ENCODE measurements at places on chromosomes 4 and X.

DNA sequence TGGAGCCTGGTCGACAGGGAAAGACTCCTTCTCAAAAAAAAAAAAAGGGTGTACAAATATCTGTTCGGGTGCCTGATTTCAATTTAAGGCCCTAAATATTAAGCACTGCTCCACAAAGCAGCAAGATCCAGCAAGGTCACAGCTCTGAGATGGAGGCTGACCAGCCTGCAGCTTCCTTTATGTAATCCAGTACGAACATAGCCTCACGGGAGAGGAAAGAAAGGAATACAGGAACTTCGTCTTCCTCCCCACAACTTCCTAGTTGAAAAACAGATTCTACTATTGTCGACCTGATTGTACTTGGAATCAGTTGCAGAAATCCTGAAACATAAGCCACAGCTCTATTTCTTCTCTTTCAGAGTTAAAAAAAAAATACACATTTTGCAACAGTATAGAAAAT, 53.5 kb upstream of the TBC1D9 start:
- no peak for DNase-seq

DNA sequence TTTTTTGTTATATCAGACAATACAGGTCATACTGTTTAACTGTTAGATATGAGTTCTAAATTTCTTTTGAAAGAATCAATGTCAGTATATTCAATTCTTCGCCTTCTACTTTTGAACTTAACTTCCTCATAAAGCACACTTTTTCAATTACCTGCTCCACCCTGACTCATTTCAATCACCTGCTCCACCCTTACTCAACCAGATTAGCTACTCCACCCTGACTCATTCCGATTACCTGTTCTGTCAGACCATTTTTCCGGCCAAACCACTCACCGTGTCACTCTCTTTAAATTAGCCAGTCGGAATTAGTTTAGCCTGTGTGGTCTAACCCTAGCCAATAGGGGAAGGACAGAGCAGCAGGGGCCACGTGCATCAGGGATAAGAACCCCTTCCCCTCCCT, 751.8 kb upstream of the POU3F4 start:
- no peak for DNase-seq

GRCh38 chr4:105878668-105879067, 16.6 kb upstream of the NPNT start:
- DNase-seq: no peak

GRCh38 chr4:20418861-20419451, 167.3 kb downstream of the SLIT2 start:
- DNase-seq: peak; percentile 57

- DNase-seq: no peak
These were observed 13.8 kb upstream of the GNPDA2 start for GRCh38 chr4:44740201-44740600.

DNA sequence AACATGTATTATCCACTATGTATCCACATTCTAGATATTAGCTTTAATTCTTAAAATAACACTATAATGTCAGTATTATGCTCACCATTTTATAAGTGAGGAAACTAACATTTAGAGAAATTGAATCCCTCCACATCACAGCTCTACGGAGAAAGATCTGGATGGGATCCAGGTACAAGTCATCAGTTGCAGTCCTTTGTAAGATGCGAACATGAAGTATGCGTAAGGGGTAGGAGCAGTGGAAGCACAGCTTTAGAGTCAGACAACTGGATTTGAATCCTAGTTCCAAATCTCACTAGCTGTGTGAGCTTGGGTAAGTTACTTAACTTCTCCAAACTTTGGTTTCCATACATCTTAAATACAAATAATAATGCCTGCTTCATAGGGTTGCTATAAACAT, 162.5 kb downstream of the ATP10D start:
- DNase-seq: no peak

GRCh38 chr4:58636381-58636780, 1526.2 kb upstream of the IGFBP7 start:
- no peak for DNase-seq

- DNase-seq: no peak
These were observed 10.5 kb downstream of the NKX3-2 start for GRCh38 chr4:13533670-13534343.

DNA sequence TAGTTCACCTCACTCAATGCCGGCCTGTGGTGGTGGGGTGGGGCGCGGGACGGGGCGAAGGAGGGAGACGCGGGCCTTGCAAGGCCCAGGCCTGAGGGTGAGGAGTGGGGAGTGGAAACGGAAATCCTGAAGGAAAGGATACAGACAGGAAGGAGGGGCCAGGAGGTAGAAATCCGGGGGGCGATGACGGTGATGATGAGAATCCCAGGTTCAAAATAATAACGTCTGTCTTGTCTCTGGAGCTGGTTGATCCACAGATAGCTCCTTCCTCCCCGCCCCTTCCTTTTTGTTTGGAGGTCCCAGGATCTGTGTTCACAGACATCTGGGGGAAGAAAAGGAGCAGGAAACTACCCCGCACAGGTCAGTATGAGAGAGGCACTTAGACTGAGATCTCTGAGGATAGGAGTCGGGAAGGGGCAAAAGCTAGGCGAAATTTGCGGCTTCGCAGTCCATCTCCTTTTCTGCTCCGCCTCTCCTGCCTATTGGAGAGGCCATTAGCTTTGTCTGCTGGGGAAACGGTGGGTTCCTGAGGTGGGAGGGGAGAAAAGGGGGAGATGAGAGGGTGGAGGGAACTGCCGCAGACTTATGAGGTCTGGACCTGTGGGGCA, 746 bp downstream of the TCEAL7 start:
- no peak for DNase-seq

- peak; percentile 88 for DNase-seq
These were observed 180.8 kb upstream of the BCOR start for GRCh38 chrX:40278340-40279090.

GRCh38 chr4:20433097-20433705, 181.5 kb downstream of the SLIT2 start:
- DNase-seq: no peak

- DNase-seq: no peak
These were observed 11.9 kb downstream of the CLRN2 start for GRCh38 chr4:17526695-17527477.

- no peak for DNase-seq
These were observed 109.6 kb downstream of the NHSL2 start for GRCh38 chrX:72020204-72020603.

DNA sequence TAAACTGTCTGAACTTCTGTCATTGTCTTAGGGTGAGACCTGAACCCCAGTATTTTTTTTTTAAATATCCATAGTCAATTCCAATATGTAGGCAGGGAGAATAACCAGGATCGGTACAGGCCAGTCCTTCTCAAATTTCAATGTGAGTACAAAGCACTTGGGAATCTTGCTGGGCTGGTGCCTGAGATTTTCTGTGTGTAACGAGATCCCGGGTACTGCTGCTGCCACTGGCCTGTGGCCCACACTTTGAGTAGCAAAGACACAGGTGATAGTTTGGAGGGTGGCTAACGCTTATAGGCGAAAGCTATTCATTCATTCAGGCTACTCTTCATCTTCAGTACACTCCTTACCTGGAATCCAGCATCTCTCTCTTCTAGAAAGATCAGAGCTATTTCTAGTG, 923.6 kb upstream of the TENM3 start:
- no peak for DNase-seq

- DNase-seq: no peak
These were observed 92.6 kb downstream of the BLTP1 start for GRCh38 chr4:122244764-122245163.

DNA sequence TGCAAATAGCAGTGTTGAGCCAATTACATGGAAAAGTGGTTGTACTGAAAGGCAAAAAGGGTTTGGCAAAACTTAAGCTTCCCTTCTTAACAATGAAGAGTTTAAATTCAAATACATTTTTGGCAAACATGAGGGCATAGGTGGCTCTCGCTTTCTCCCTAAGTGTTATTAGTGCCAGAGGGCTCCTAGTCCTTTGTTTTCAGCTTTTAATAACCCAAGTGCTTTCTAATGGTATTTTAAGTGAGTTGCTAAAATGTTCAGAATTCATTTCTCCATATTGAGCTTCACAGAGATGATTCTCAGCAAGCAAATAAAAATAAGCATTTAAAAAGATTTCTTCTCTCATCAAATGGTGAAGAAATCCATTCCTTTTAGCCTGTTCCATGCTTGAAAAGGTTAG, 123.7 kb downstream of the HS6ST2 start:
- no peak for DNase-seq

- no peak for DNase-seq
These were observed 127.9 kb upstream of the LIMCH1 start for GRCh38 chr4:41410049-41410448.

GRCh38 chr4:123462007-123462406, 65.4 kb downstream of the SPRY1 start:
- no peak for DNase-seq

- no peak for DNase-seq
These were observed 476.4 kb upstream of the HS3ST1 start for GRCh38 chr4:11904846-11905739.

DNA sequence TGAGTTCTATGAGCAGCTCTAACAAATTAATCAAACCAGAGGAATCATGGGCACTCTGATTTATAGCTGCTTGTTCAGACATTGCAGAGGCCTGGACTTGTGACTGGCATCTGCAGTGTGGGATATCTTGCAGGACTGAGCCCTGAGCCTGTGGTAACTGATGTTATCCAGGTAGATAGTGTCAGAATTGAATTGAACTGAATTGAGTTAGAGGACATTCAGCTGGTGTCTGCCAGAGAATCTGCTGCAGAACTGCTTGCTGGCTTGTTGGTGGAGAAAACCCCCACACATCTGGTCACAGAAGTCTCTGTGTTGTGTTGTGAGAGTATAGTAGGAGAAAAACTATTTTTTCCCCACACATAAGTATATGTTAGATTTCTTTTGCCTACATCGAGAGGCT, 42.2 kb downstream of the SMIM20 start:
- DNase-seq: no peak

DNA sequence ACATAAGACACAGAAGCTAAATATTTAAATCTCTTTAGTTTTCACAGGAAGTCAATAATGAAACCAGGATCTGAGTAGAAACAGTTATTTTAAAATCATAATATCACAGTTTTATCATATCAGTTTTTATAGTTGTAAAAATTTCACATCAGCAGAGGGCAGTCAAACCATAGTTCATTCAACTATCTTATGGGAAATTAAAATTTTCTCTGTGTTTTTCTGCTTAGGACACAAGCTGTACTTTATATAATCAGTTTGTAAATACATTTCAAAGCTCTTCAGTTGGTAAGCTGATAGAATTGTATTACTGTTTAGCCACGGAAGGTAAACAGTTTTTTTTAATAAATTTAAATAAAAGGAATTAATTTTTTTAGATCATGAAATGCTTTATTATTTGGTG, 204.8 kb upstream of the NUDT6 start:
- no peak for DNase-seq

DNA sequence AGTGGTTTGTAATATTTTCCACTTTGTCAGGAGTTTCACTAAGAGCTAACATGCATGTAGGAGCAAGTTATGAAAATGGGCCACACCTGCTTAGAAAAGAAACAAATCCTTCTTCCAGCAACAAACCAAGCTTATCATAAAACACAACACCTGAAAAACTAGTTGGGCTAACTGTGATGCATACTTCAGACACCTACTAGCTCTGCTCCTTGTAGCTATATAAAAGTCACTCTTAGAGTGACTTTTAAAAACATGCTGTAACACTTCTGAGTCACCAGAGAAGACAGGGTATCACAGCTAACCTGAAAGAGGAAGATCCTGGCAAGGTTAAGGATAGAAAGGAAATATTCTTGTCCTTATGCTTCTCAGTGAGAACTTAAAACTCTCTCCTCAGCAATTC, 3.6 kb upstream of the SLAIN2 start:
- DNase-seq: no peak

- no peak for DNase-seq
These were observed 364.8 kb downstream of the PCDH10 start for GRCh38 chr4:133513901-133514300.

GRCh38 chrX:139202742-139203420, 327.7 kb upstream of the F9 start:
- DNase-seq: no peak

DNA sequence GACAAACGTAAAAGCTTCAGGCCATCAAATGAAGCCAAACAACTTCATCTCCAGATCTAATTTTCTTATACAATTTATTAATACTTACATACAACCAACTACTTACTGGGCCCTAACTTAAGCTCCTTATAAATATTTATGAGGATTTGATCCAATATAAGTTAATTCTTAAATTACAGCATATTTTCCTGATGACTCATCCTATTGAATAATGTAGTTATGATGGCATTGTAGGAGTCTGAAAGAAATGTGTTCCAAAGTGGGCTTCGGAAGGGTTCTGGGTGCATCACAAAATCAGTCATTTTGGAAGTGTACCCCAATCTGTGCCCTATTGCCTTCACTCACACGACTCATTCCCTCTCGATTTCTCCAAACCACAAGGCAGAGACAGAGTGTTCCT, 455.1 kb upstream of the CTSO start:
- no peak for DNase-seq

DNA sequence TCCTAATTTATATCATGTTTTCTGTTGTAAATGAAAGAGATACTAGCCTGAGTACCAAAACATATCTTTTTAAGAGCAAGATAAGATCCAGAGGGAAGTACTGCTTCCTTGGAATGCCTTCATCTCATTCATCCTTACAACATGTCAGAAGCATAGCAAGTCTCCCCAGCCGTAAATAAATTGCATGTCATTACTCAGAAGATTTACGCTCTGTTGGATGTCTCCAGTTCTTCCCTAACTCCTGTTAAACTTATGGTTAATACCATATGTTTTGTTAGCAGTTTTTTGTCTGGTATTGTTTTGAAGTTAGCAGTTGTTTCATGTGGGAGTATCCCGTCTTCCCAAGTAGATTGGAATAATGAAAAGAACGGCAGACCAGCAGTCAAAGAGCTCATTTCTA, 7.5 kb upstream of the GPC3 start:
- DNase-seq: no peak

DNA sequence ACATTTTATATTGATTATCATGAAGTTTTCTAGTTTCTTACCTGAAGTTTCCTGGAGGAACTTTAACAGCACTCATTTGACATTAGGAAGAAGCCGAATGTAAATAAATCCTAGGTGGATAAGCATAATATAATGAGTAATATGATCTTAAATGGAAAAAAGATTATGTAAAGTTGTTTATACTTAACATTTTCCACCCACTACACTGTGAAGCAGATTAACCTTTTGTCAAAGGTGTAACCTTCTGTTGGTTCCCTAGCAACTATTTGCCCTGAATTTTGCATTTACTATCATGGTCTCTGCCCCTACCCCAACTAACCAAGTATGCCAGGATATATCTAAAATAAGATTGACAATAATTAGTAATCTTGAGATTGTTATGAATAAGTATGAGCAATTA, at the start of gene UGT2A1:
TSS of gene UGT2A1 (minus strand) at position 101 of the 400 bp plus-strand sequence. CDS start 5,603 bp downstream, outside the sequence.
- no peak for DNase-seq

DNA sequence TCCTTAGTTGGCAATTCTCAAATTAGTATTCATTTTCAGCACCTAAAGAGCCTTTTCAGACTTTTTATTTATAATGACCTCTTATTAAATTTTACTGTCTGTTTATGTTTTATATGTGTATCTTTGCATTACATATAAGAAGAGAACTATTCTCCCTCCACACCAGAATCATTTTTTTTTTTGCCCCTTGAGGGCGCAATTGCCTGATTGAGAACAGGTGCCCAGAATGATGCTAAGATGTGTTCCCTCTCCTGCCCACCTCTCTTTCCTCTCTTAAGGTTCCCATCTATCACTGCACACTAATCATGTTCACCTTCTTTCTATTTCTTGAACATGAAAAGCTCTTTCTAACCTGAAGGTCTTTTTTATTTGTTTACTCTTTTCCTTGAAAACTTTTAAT, 44.2 kb upstream of the ADAM29 start:
- DNase-seq: no peak

Data from CD4-positive, alpha-beta T cell treated with Interleukin-4 for 4 hours (primary cell).